ENCODE measurements at places on chromosomes 3 and 15.

DNA sequence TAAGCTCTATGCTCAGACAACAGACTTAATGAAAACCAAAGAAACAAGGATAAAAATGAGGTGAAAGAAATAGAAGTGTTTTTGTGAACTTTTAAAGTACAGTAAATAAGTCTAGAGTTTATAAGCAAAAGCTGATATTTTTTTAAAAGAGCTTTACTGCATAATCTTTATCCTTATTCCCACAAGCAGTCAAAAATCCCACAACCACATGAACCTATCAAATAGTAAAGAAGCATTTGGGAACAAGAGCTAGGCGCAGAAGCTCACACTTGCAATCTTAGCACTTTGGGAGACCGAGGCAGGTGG is 103.8 kb upstream of the TJP1 start:
- no peak for DNase-seq

DNA sequence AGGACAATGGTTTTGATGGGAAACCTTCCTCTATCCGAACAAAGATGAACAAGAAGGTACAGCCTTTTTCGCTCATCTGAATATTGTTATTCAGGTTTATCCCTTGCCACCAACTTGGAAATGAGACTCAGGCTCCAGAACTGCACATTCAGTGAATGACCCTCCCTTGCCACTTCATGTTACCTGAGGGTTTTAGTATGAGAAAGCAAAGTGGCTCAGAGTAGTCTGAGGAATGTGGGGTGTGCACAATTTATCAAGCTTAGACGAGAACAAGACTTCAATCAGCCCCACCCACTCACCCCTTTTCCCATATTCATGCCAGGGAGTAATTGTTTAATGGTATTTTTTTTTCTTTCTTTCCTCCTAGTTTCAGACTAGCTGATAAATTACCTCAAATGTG is 265.3 kb upstream of the POU1F1 start:
- no peak for DNase-seq

DNA sequence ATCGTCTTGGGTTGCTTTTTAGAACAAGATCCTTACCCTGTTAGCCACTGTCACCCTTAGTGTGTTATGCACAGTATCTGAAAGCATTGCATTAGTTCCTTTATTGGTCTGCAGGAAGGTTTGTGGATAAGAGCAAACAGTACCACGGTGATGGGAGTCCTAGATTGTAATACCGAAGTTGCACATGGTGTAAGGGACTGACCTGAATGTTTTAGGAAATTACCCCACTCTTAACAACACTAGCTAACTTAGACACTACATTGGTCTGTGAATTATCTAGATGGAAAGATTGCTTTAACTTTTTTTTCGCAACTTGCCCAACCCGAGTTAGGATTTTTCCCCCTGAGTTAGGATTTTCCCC is 1.3 kb downstream of the STT3B start:
- DNase-seq = no peak

- DNase-seq = no peak
These were observed 25.8 kb upstream of the ANXA2 start for GRCh38 chr15:60423537-60423936.

DNA sequence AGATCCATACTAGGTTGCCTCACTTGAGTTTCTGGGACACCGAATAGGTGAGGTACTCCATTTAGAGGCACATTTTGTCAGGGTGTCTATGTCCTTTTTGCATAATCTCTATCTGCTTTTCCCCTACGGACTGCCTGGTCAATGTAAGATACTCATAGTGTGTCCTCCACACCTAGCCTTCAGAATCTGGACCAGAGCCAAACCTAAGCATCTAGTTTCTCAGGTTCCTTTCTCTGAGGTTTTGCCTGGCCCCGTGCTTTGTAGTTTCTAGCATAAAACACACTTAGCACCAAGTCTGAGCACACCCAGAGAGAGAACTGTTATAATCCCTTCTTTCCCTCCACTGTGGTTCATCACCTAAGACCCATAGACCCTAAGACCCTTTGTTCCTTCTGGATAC is 105.9 kb upstream of the MLF1 start:
- no peak for DNase-seq

DNA sequence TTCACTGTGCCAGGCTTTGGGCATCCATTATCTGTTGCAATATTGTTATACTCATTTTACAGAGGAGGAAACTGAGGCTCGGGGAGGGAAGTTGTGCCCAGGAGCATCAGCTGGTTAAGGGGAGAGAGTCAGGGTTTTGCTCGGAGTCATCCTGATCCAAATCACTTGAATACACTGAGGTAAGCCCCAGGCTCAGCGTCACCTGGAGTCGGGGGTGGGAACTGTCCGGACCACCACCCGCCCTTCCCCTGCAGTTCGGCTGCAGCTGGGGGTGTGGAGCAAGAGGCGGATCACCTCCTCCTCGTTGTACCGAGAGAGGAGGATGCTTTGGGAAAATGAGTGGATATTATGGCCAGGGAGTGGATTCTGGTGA is 646 bp downstream of the HRH1 start:
- no peak for DNase-seq

- no peak for DNase-seq
These were observed 582.3 kb upstream of the NAALADL2 start for GRCh38 chr3:174276826-174277225.

DNA sequence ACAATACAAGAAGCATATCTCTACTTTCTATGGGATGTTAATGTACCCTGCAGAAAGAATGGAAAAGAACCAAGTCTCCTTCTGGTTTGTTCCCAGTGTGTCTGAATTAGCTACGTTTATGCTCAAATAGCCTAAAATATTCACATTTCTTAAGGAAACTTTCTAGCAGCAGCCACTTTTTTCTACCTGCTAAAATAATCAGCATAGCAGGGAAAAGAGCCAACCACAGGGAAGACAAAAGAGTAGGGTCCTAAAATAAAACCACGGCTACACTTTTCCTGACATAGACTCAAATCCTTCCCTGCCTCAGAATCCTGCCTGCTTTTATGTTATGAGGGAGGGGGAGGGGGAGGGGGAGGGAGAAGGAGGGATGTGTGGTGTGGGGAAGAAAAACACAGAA is 136.7 kb downstream of the GBE1 start:
- DNase-seq = no peak

DNA sequence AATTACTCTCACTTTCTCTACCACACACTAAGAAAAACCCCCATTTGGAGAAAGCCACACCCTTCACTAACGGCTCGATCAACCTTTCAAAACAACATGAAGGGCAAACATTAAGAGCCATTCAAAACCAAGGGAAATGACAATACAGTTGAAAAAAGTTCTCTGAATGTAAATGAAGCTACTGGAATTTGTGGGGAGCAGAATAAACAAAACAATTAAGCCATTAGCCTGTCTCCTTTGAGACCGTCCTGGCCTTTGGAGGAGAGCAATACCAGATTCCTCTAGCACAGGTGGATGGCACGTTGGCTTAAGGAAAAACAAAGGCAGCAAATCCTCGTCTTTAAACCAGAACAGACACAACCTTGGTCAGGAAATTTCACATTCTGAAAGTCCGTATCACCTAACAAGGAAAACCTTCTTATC is 18.7 kb downstream of the MYO1E start:
- DNase-seq = no peak

GRCh38 chr3:18357747-18358146 is 67.4 kb downstream of the SATB1 start:
- DNase-seq = no peak

- no peak for DNase-seq
These were observed 1.7 kb upstream of the COL7A1 start for GRCh38 chr3:48596676-48597407.

- DNase-seq = no peak
These were observed 107.9 kb downstream of the MEIS2 start for GRCh38 chr15:36992454-36992853.

- no peak for DNase-seq
These were observed 467.6 kb upstream of the CFAP20DC start for GRCh38 chr3:59517388-59517787.

- DNase-seq = peak; percentile 42
These were observed 34.5 kb downstream of the TGFBR2 start for GRCh38 chr3:30640851-30641250.

DNA sequence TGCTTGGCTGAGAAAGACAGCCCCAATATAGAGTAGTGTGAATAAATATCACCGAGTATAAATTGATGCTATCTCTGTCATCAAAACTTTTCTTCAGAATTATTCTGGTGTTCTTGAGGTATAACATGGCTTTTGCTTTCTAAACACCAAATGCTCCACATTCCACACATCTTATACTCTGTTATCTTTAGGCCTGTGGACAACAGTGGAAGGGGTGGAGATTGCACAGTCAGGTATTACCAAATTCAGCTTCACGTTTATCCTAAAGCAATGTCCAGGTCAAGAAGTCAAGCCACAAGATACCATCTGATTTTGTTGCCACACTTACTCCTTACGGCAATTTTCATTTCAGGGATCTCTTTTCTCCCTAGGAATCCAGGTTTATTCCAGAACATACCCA is 394.8 kb downstream of the SI start:
- no peak for DNase-seq

All from HL-60 (cell line).